Stimulated activated CD4-positive, alpha-beta T cell treated with anti-CD3 and anti-CD28 coated beads, Interleukin-12 subunit alpha, Interleukin-12 subunit beta, amount 100 ng/mL, for 4 hours (primary cell): ENCODE measurements at places on chromosomes 11 and 22.

- DNase-seq, result no peak
Measured at GRCh38 chr11:59761993-59762392, 6.8 kb downstream of the STX3 start.

DNA sequence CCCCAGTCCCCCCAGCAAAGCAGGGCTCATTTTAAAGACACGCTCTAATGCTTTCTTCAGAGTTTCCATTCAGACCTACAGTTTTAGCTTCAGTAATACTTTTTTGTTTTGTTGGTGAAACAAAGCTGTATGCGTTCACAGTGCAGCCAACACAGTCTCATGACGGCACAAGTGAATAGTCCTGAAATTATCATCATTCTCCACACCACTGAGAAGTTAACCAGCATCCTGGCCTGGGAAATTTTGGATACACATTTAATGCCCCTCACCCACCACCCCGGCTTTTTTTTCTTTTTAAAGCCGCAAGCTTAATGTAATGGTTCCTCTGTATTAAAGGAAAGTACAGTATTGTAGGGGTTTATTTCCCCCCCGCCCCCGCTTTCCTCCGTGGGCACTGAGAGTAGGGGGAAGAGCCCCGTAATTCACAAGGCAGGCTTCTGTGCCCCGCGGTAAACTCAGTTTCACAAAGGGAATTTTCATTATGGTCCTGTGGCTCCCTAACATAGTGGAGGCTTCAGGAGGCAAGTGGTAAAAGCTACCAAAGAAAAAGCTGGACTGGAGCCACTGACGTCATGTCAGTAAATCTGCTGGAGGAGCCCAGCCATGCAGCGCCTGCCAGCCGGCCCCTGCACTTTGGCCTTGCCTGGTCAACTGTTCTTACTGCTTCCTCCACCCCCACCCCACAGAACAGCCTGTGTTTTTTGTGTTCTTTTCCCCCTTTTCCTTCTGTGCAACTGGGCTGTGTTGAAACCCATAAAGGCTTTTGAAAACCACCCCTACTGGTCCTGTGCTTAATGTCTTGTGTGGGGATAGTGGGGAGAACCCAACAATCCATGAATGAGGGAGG, 18.2 kb downstream of the TEAD1 start:
- no peak for DNase-seq

- no peak for DNase-seq
Measured at GRCh38 chr22:27809226-27809603, 7.7 kb upstream of the MN1 start.

GRCh38 chr11:129743112-129743815, 72.4 kb upstream of the TMEM45B start:
- DNase-seq, result no peak

DNA sequence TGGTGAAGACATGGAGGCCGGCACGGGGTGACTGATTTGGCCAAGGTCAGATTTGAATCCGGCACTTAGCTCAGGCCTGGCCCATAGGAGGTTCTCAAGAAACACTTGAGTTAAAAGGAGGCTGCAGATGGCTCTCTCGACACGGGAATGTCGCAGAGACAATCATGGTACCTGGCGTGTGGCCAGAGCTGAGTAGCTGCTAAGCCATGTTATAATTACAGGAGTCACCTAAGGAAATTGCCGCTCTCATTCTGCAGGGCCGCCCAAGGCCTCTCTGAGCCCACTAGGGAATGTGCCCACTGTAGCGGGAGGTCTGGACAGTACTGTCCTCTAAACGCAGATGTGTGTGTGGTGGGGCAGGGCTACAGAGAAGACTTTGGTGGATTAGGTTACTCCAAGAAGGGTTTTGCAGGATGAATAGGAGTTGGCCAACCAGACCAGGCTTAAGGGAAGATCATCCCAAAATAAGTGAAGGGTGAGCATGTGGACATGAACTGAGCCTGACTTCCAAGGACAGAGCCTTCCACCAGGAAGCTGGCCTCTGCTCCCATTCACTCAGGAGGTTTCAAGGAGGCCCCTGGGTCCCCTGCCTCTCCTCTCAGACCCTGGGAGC, 19.3 kb upstream of the PRR5 start:
- no peak for DNase-seq

DNA sequence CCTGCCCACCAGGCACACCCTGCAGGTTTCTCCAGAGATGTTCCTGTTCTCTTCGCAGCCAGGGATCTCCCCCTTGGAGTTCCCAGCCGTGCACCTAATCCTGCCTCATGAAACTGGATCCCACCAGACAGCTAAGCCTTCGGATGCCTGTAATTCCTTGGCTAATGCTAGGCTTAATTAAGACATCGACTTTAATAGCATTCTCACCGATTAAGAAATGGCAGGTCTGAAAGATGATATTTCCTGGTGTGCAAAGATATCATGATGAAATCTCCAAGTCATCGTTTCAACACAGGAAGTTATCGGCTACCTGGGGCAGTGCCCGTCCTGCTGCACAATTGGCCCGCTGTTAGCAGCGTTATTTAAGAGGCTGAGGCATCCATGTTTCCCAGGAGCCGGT, 41.5 kb upstream of the CCND1 start:
- DNase-seq, result no peak

GRCh38 chr11:26572770-26573402, 823 bp upstream of the MUC15 start:
- no peak for DNase-seq

DNA sequence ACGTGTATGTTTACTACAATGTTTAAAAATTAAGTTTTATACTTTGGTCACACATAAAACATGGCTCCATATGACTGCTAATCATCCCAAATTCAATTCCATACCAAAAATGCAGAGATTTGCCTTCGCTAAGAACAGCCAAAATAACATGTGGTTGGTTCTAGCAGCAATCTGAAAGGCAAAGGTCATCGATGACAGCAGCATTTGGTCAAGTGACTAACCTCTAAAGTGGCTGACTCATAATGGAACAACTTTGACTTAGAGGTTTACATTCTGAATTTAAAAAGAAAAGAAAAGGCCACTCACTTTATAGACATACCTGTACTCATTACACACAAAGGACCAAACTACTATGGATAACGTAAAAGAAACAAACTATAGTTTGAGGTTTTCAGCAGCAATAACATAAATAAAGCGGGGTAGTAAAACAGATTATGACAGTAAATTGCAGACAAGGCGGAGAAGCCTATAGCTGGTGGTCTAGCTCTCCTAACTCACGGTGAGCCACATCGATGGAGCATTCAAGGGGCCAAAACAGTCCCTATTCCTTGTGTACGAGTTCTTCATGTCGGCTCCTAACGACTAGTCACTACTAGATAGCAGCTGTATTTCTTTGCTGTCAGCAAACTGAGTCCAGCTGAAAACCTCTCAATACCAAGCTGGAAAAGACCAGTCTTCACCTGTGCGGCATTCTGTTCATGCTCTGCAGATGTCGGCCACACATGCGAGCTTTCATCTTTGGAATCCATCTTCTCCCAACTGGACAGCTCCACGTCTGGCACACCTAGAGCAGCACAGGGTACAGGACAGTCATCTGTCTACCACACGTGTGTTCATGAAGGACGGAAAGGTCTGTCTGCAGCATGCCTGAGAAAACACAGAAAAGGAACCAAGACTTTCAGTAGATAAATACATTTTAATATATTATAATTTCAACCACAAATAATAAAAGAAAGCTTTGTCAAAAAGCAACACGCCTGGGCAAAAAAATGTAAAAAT, 42.1 kb downstream of the PRDM10 start:
- no peak for DNase-seq

DNA sequence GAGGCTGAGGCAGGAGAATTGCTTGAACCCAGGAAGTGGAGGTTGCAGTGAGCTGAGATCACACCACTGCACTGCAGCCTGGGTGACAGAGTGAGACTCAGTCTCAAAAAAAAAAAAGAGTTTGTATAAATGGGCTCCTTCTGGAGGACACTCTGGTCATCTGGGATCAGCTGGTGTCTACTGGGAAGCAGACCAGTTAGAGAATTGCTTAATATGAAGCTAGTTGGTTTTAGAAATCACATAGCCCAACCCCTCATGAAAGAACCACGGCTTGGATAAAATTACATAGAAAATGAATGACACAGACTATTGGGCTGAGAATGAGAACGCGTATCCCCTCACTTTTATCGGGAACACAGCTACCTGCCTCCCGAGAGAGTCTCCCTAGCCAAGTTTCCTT, 3.2 kb upstream of the MS4A14 start:
- DNase-seq, result no peak

DNA sequence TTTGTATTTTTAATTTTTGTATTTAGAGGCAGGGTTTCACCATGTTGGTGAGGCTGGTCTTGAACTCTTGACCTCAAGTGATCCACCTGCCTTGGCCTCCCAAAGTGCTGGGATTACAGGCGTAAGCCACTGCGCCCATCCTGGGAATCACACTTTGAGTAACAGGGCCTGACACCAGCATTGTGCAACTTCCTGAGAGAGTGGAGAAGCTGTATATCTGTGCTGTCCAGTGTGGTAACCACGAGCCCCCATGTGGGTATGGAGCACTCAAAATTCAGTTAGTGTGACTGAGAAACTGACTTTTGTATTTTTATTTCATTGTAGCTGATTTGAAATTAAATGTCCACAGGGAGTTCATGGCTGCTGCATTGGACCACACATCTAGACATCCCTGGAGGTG, 36.2 kb downstream of the MPPED1 start:
- no peak for DNase-seq

- no peak for DNase-seq
Measured at GRCh38 chr11:27707676-27708075, 7.4 kb upstream of the BDNF start.

DNA sequence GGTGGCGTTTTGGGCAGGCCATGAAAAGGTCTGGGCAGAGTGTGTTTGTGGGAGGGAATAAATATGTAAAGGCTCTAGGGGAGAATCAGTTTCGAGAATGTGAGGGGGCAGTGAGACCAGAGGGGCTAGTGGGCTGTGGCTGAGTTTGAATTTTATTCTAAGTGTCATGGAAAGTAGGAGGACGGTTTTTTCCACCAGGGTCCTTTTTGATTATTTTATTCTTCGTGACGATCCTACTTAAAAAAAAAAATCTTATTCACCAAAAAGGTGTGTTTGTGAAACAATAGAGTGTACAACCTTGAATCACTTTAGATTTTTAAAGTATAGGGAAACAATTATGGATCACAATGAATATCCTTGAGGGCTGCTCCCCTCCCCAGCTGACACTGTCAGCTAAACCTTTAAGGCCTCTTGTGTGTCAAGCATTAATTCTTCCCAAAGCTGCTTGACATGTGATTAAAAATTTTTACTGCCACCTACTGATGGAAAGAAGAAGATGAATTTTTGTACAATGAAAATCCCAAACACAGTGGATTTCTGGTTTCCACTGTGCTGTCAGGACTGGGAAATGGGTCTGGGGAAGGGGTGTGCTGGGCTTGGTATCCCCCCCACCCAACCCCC, 107.5 kb upstream of the OR4B1 start:
- no peak for DNase-seq

GRCh38 chr22:47331750-47332149, 569.3 kb downstream of the TBC1D22A start:
- no peak for DNase-seq

DNA sequence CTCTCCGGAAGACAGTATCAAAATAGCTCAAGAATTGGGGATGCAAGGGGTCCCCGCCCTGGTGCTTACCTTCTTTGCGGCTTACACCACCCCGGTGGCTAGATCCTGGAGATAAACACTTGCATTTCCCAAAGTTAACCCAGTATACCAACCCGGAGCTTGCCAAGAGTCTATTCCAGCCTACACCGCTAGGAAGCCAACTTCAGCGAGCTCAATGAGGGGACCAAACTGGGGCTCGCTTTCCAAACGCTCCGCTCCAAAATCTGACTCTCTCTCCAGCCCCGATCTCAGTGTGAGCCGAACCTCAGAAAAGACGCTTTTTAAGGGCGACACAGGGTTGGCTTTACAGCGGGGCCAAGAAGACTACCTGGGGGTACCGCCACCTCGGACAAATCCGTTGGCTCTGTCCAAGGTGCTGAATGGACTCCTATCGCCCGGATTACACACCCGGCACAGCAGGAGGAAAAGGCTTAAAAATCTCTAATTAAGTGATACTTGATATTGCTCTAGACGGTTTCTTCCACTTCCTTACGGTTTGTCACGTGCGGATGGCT, 20.1 kb upstream of the BDNF start:
- DNase-seq, result no peak

DNA sequence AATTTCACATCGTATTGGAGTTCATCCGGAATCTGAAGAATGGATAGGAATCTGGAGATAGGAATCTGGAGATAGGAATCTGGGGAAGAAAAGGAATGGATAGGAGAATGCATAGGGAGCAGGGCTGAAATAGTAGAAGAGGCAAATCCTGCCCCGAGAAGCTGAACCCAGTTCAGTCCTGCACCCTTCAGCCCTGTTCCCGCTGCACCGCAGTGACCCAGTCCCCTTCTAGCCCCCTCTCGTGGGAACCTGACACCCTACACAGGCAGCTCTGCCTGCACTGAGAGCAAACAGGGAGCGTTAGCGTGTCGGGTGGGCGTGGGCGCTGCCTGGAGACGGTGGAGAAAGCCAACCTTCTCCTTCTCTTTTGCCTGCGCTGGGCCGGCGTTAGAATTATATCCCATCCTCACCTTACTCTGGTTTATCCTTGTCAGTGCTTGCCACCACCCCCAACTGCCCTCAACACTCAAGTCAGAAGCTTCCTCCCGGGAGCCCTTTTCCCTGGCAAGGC, 1.0 kb upstream of the CCKBR start:
- no peak for DNase-seq

DNA sequence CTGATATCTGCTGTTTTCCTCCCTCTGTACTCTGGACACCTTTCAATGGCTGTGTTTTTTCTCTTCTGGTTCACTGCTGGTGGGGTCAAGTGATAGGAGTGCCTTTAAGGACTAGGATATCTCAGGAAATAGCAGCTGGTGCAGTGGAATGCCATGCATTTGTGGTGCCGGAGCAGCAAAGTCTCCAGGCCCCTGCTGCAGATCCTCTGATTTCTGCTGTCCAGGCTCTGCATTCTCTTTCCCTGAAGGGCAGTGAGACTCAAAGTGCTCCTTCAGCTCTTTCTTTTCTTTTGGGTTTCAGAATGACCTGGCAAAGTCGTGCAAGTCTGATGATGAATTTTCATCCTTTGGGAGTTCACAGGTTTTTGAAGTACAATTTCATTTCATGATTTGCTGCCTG, 774.3 kb downstream of the FAM181B start:
- DNase-seq, result no peak

DNA sequence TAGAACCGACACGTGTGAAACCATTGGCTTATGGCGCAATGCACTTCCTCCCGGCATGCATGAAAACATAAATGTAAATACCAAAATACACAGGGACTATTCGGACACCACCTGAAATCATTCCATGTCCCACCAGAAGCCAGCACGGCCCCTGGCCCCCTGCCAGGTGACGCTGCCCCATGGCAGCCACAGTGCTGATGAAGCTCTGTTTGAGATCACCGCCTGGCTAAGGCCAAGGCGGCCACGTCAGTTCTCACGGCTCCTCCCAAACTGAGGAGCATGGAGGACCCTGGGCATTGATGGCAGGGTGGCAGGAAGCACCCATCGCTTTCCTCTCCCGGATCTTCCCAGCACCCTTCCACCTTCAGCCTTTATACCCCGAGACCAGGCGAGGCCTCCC, 89.5 kb downstream of the CDKN1C start:
- DNase-seq, result no peak

DNA sequence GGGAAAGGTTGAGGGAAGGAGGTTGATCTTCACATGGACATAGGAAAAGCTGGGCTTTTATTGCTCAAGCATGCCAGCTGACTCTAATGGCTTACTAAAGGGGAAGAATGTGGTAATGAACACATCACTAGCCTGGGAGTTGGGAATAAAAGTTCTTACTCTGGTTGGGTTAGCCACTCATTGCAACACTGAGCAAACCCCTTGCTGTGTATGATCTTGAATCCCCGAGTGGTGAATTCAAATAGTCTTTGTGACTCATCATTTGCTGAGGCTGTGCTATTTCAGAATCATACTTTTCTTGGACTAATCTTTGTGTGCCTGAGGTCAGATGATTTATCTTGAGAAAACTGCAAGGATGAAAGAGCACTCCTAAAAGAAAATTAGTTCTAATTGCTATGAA, 304.1 kb upstream of the ANO5 start:
- DNase-seq, result no peak
